ENCODE measurements at places on chromosomes 12 and 14.

- no peak for DNase-seq
Observed at GRCh38 chr12:45912774-45913173, 77.6 kb downstream of the SCAF11 start.

DNA sequence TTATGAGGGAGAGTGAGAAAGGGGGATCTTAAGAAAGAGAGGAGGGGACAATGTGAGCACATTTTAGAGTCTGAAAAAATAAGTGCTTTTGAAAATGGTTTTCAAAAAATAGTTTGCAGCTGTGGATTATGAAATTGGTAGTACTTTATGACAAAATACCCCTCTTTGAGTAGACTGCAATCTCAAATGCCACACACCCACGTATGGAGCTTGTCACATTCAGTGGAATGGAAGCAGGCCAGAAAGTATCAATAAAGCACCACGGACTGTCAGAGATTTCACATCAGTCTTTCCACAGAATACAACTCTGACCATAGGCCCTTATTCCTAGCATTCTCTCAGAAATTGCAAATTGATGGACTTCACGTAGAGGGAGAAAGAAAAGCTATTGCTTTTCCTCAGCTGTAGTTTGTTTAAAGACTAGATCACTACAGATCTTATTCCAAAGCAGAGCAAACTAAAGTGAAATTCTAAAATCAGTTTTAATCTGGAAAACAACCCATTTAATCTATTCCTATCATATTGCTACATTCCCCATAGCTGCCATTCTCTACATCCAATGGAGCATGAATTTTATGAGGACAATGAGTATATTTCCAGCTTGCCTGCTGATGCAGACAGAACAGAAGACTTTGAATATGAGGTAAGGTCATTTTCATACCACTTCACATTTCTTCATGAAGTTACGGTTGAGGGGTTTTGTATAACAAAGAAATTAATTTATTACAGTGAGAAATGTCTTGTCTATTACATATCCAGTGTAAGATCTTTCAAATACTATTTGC, 321.3 kb downstream of the PDZRN4 start:
- no peak for DNase-seq

GRCh38 chr12:127928615-127929571, 338.1 kb upstream of the TMEM132C start:
- no peak for DNase-seq

DNA sequence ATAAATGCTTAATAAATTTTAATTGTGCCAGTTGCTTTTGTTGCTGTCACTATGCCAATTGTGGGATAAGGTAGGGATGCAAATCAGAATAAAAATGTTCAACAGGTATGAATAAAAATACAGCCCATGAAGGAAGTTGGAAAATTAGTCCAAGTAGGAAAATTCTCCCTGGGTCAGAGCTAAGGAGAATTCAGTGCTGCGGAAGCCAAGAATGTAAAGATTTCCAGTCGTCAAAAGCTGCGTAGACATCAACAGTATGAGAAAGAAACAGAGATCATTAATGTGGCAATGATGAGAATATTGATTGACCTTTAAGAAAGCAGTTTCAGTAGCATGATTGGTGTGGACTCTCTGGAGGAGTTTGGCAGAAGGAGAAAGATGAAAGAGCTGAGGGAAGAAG, 87.9 kb downstream of the PLEKHA5 start:
- DNase-seq: no peak

GRCh38 chr14:63761351-63762117, 33.7 kb upstream of the SGPP1 start:
- DNase-seq: no peak

DNA sequence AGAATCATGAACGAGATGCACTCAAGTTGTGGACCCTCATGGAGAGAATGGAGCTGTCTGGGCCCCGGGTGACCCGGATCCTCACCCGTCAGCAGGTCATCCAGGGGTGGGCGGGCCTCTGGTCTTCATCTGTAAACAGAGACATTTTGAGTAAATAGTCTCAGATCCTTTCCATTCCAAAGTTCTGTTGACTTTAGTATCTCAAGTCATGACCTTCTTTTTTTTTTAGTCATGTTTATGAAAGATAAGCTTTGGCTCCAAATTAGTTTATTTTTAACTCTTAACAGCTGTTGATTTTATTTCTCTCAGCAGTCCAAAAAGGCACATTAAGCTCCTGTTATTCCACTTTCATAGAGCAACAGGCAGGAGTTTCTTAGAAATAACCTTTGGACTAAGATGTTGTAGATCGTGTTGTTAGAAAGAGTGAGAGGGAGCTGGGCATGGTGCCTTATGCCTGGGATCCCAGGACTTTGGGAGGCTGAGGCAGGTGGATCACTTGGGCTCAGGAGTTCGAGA, 48.9 kb upstream of the AMN start:
- DNase-seq: no peak

DNA sequence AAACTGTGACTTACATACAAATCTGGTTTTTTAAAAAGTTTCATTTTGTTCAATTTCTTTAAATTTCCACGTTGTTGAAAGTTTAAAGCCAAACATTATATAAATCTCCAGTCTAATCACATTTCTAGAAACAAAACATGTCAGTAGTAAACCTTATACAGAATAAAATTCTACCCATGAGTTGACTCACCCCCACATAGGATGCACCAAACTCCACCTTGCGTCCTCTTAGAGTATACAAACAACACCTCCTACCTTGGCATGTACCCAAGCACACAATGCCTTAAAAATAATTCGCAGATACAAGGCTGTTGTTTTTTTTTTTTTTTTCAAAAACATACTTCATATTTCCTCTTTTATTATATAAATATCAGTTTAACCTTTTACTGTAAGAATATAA, 3.3 kb downstream of the FBXL14 start:
- DNase-seq: no peak

- DNase-seq: no peak
Observed at GRCh38 chr14:34030864-34031263, 80.0 kb upstream of the EGLN3 start.

- DNase-seq: no peak
Observed at GRCh38 chr14:31717294-31718085, 156.3 kb downstream of the NUBPL start.

GRCh38 chr12:114661245-114661644, 22.7 kb downstream of the TBX3 start:
- DNase-seq: no peak

DNA sequence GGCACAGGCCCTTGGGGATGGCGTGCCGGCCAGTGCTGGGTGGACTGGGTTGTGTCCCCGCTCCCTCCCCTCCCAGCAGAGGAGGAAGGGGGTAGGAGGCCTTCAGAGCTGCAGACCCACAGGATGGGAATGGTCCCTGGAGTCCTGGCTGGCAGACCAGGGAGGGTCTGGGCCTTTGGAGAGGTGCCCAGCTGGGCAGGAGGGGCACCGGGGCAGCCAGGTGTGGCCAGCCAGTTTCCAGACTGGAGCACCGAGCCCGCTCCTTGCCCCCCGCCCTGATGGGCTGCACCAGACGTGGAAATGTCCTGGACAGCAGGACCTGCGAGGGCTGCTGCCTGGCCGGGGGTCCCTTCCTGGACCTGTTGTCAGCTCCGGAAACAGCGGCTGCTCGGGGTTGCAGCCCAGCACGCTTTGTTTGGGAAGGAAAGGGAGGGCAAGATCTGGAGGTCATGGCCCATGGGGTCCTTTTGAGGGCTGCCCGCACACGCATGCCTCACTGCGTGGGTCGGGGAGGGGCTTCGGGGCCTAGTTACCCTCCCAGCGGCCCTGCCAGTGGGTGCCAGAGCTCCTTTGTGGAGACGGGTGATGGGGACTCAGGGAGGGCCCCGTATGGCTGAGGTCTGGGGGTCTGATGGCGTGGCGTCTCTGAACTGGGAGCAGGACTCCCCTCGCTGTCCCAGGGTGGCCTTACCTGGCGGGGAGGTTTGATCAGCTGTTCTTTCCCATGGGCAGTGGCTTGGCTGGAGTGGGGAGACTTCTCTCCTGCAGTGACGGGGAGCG, 9.1 kb downstream of the KIF26A start:
- no peak for DNase-seq

DNA sequence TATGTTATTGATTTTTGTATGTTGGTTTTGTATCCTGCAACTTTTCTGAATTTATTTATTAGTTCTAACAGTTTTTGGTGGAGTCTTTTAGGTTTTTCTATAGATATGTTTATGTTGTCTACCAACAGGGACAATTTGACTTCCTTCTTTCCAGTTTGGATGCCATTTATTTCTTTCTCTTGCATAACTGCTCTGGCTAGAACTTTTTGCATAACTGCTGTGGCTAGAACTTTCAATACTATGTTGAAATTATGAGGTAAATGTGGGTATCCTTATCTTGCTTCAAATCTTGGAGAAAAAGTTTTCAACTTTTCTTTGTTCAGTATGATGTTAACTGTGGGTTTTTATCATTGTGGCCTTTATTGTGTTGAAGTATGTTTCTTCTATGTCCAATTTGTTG, 39.9 kb upstream of the PLBD1 start:
- DNase-seq: no peak

- no peak for DNase-seq
Observed at GRCh38 chr12:53694756-53695151, 18.9 kb upstream of the ATP5MC2 start.

DNA sequence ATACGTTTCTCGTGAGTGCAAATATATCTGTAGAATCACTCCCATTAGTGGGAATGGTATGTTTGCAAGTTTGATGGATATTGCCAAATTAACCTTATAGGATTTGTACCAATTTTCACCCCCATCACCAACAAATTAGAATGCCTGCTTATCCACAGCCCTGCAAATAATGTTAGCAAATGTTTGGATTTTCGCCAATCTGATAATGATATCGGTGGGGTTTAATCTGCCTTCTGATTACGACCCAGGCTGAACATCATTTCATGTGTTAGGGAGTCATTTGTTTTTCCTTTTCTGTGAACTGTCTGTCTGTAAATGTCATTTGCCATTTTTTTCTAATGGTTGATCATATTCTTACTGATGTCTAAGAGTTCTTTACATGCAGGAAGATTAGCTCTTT, 4.1 kb upstream of the DAZAP2 start:
- DNase-seq: no peak

DNA sequence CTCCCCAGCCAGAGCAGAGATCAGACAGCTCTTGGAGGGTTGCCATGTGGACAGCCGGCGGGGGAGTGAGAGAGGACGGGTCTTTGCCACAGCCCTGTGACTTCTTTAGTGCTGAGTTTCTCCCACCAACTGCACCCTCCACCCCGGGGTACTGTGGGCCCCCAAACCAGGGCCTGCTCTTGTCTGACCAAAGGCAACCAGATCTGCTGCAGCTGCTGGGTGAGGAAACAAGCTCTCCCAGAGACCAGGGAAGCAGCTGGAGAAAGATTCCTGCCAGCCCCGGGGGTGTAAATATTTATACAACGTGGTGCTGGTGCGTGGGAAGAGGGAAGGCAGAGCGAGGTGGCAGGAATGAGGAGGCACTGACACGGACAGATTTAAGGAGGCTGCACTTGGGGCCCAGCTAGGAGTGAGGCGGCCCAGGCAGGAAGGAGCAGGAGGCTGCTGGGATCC, 14.3 kb upstream of the ZFP36L1 start:
- no peak for DNase-seq

DNA sequence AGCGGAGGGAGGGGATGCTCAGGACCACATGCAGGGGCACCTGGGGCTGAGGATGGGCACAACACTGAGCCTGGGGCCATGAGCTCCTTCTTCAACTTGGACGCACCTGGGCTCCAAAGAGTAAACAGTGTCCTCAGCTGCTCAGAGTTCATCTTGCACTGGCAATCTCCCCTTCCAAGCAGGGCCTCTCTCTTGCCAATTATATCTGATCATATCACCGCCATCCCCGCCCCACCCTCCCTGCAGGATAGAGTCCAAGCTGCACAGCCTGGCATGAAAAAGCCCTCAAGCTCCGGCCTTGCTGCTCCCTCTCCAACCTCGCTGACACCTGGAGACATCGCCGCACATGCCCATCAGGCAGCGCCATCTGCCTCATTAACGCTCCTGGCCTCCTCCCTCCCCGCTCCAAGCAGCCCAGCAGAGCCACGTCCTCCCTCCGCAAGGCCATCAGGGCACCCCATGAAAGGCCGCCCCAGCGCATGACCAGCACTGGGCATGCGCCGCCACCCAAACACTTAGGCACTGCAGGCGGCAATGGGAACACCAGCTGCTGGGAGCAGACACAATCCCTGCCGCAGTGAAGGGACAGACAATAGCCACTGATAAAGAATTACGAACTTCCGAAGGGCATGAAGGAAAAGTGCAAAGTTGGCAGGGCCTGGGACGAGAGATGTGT, 88.8 kb downstream of the CHGA start:
- DNase-seq: no peak

GRCh38 chr12:123828120-123828519, 66.0 kb downstream of the DNAH10 start:
- no peak for DNase-seq

GRCh38 chr14:64388533-64389285, 556 bp downstream of the MTHFD1 start:
- DNase-seq: no peak

DNA sequence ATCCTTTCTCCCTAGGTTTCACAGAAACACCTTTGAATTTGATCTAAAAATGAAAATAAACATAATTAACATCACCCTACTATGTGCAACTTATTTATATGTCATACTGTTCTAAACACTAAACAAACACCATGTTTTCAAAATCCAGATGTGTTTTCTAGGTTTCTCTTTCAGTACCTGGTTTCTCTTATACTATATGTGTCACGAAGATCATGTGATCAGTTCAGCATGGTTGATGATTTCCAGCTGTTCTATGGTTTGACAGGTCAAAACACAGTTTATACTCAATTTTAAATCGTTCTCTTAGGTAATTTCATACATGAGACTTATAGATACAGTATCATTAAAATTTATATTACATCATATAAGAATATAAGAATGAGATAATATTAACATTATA, 373.1 kb downstream of the SOX5 start:
- no peak for DNase-seq

DNA sequence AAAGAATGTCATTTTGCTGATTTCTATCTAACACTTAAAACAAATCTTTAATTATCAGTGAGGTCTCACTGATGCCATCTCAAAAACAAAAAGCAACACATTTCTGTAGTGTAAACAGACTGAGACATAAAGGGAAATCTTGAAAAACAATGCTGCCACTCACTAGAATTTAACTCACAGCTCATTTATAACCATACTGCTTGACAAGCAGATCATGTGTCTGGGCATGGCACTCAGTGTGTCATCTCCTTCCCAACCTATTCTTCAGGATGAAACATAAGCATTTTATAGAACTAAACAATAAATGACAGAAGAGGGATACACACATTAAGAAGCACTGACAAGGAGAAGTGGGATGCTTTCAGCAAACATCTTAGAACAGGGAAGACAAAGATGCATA, 22.4 kb downstream of the ATF7 start:
- DNase-seq: no peak

GRCh38 chr14:68573126-68573525, 219.7 kb downstream of the ZFP36L1 start:
- no peak for DNase-seq

- no peak for DNase-seq
Observed at GRCh38 chr12:99035803-99036202, 390.7 kb downstream of the APAF1 start.

- DNase-seq: no peak
Observed at GRCh38 chr12:87935216-87935615, 94.0 kb downstream of the C12orf50 start.

GRCh38 chr14:27278341-27278740, 680.5 kb upstream of the NOVA1 start:
- no peak for DNase-seq

All from activated gamma-delta T cell (primary cell).